ENCODE measurements at places on chromosomes 4 and X.

GRCh38 chr4:93416344-93417128, 412.0 kb upstream of the ATOH1 start:
- no peak for DNase-seq

GRCh38 chr4:139523076-139523475, 32.9 kb downstream of the SETD7 start:
- DNase-seq = no peak

GRCh38 chr4:152709675-152710438, 30.1 kb upstream of the TMEM154 start:
- no peak for DNase-seq

GRCh38 chrX:18119856-18120255, 100.8 kb downstream of the BEND2 start:
- no peak for DNase-seq

DNA sequence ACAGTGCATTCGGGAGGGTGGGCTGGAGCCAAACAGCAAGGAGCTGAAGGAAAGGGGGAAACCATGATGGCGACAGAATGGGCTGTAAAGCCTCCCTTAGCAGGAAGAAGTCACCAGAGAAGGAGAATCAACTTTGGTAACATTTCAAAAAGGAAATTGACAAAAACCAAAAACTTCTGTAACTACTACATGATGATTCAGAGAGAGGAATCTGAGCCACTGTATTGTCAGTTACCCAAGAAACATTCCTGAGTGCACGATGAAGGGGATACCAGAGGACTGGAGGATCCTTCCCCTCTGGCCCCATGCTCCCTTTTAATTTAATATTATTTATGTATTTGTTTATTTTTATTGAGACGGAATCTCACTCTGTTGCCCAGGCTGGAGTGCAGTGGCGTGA, 26.3 kb downstream of the PDHA1 start:
- no peak for DNase-seq

GRCh38 chrX:119516157-119516702, 48.0 kb downstream of the SLC25A5 start:
- DNase-seq = no peak
